GM23338 (cell line): ENCODE measurements at places on chromosomes 12 and 14. TPM values are rescaled to one million over a fixed set of nuclear protein-coding genes. Genes with fewer than 3 reads are reported as not detected.

GRCh38 chr12:54460317-54460923 lies 13.0 kb downstream of the GTSF1 start:
- no peak for DNase-seq
- H3K4me1 ChIP-seq, result no peaks in the 10 kb centered on the region
- peaks cover 96% of the 10 kb centered on the region for H3K27me3 ChIP-seq
- H3K36me3 ChIP-seq, result no peaks in the 10 kb centered on the region
- H3K4me3 ChIP-seq, result no peak overlapping the region
- no peak overlapping the region for H3K27ac ChIP-seq

DNA sequence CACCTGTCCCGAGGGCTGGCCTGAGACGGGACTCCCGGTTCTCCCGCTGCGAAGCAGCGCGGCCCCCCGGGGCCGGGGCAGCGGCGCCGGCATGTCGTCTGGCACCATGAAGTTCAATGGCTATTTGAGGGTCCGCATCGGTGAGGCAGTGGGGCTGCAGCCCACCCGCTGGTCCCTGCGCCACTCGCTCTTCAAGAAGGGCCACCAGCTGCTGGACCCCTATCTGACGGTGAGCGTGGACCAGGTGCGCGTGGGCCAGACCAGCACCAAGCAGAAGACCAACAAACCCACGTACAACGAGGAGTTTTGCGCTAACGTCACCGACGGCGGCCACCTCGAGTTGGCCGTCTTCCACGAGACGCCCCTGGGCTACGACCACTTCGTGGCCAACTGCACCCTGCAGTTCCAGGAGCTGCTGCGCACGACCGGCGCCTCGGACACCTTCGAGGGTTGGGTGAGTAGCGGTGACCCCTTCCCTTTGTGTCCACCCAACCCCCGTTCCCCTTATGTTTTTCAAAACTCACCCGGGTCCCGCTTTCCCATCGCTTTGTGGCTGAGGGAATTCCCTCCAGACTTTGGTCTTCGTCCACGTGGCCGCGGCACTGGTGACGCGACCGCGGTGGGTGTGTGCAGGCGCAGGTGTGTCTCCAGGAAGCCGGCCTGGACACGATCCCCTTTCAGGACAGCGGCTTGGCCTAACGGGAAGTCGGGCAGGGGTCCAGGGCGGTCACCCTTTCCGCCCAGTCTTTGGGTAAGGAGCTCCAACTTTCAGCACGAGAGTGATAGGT lies 826 bp downstream of the PRKCH start:
- peaks cover 4% of the 10 kb centered on the region; the same call in 1 of the 2 replicates for H3K4me1 ChIP-seq
- peak; percentile 43 for DNase-seq
- H3K27ac ChIP-seq, result no peak overlapping the region
- H3K36me3 ChIP-seq, result no peaks in the 10 kb centered on the region

GRCh38 chr12:45290216-45290605 lies 74.3 kb downstream of the ANO6 start:
- H3K36me3 ChIP-seq, result no peaks in the 10 kb centered on the region
- no peaks in the 10 kb centered on the region for H3K27me3 ChIP-seq
- H3K27ac ChIP-seq, result no peak overlapping the region
- no peak for DNase-seq
- H3K4me3 ChIP-seq, result no peak overlapping the region

DNA sequence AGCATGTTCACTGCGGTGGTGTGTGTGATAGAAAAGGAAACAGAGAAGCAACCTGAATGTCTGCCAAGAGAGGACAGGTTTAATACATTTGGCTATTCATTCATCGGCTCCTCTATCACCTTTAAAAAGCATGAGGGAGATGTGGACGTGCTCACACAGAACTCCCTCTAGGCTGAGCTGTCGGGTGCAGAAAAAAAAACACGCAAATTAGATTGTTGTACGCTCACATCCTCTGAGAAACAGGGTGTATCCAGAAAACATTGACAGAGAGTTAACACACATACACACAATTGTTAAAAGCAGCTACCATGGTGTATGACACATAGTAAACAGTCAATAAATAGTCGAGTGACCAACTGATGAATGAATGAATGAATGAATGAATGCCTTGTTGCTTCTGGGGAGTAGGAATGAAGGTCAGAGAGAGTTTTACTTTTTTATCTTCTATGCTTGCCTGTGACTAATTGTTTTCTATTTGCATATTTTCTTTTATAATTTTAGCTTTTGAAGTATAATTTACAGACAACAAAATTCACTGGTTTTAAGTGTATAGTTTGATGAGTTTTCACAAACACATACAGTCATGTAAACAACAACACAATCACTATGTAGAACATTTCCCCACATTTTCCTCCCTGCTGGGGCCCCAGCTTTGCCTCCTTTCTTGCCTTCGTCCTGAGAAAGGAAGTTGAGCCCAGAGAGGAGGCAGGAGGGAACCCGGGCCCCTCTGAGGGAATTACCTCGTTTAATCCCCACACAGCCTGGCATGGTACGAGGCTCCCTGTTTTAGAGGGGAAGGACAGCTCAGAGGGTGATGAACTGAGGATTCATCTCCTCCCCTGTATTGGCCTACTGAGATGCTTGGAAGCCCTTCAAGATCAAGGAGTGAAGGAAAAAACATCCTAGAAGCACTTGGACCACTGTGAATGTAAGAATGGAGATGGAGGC lies 19.7 kb upstream of the FAM222A start:
- no peak for DNase-seq
- no peak overlapping the region for H3K27ac ChIP-seq
- no peaks in the 10 kb centered on the region for H3K4me1 ChIP-seq
- no peaks in the 10 kb centered on the region for H3K36me3 ChIP-seq
- H3K27me3 ChIP-seq, result no peaks in the 10 kb centered on the region
- H3K4me3 ChIP-seq, result no peak overlapping the region

The KCNC2 gene
- 0.10 TPM in 1 of 2 replicates, not detected in the other for total RNA-seq

The SYCP3 gene
- total RNA-seq, result 0.07 TPM in 1 of 2 replicates, not detected in the other

The KITLG gene
- total RNA-seq, result 10.7 and 12.1 TPM in 2 replicates

The LRTM2 gene
- total RNA-seq, result 0.12 TPM in 1 of 2 replicates, not detected in the other
